Fibroblast of the aortic adventitia (primary cell): ENCODE measurements at places on chromosomes 7 and 10. TPM values are rescaled to one million over a fixed set of nuclear protein-coding genes. Genes with fewer than 3 reads are reported as not detected.

AGBL3 gene
- total RNA-seq, result 0.41 and 2.9 TPM in 2 replicates

NKX1-2 gene
- not detected in 2 replicates for total RNA-seq

IGF2BP3 gene
- 2.9 and 116 TPM in 2 replicates for total RNA-seq

OR6B1 gene
- total RNA-seq, result not detected in 2 replicates

STAG3 gene
- 0.90 and 4.8 TPM in 2 replicates for total RNA-seq

IQUB gene
- total RNA-seq, result 0.81 and 2.7 TPM in 2 replicates

TMEM273 gene
- 0.57 TPM in 1 of 2 replicates, not detected in the other for total RNA-seq

SNX10 gene
- total RNA-seq, result 0.09 and 2.5 TPM in 2 replicates

- DNase-seq, result no peak
These were observed at the start of gene ADCK2 for GRCh38 chr7:140672382-140673062. Gene ADCK2, plus strand, starts transcription at chr7:140672945. Its CDS starts 386 bp downstream, at chr7:140673331.

GRCh38 chr10:96991313-96991841 is 159.3 kb downstream of the LCOR start:
- DNase-seq, result peak; percentile 71

GRCh38 chr10:5547931-5548660 is 23.3 kb downstream of the CALML3 start:
- DNase-seq, result peak; percentile 49

DNA sequence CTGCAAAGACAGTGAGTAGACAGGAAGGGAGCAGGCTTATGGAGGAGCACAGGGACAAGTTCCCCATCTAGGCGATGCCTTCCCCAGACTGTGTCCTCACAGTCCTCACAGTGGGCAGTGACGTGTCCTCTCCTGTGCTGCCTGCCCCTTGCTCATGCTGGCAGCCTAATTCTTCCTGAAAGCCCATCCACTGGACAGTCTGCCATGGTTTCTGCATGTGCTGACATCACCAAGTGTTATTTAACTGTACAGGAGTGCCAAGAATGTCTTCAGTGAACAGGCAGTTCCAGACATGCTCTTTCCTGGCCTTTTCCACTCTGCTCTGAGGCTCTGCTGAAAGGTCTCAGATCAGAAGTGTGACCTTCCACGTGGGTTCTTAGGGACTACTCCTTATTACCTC is 54.1 kb downstream of the ZNF248 start:
- no peak for DNase-seq

- DNase-seq, result peak; percentile 34
These were observed 119.5 kb upstream of the PRSS1 start for GRCh38 chr7:142629588-142630260.

- peak; percentile 82 for DNase-seq
These were observed 11.9 kb upstream of the OR6V1 start for GRCh38 chr7:143040209-143040715.

DNA sequence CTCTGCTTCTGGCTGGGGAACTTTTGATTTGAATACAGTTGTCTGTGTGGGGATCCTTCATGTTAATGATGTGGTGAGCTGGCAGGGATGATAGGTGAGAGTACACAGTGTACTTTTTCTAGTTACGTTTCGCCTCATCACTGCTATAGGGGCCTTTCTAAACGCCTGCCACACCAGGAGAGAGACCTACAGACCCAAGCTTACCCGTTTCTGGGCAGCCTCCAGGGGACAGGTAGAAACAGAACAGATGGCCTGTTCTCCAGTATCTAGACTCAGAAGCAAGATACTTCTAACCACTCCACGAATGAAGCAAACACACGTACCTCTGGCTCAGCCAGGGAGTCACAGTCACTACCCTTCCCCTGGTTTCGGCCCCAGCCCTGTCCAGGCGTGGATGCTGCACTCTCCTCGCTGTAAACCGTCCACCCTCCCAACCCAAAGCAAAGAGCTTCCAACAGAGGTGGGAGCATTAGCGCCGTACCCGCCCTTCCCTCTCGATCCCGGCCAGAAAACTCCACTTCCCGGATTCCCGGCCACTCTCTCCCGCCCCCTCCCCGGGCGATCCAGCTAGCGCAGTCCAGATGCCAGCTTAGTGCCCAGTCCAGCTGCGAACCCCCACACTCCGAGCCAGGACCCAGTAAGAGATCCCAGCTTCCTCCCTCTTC is 1.2 kb downstream of the CCDC6 start:
- peak; percentile 27 for DNase-seq

- DNase-seq, result no peak
These were observed 32.6 kb upstream of the AGMO start for GRCh38 chr7:15594461-15594860.

DNA sequence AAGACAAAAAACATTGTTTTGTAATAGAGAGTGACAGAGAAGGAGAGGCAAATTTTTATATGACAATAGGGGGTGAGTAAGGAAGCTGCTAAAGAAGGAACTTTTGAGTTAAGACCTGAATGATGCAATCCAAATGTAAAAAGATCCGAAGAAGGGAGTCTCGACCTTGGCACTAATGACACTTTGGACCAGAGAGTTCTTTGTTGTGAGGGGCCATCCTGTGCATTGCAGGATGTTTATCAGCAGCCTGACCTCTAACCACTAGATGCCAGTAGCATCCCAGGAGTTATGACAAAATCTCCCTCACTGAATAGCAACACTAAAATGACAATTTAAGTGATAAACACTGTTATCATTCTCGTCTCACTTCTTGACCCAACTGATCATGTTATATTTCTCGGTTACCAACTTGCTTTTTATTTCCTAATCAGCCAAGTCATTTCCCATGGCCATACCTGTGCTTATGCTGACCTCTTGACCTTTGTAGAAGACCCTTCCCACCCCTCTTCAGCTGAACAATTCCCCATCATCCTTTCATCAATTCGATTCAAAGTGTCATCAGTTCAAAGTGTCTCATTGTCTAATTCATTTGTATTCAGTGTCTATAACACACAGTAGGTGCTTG is 30.0 kb downstream of the DGKI start:
- DNase-seq, result peak; percentile 66

- DNase-seq, result no peak
These were observed 297.3 kb upstream of the COBL start for GRCh38 chr7:51613911-51614357.

GRCh38 chr10:6787091-6787490 is 207.0 kb upstream of the PRKCQ start:
- DNase-seq, result no peak

DNA sequence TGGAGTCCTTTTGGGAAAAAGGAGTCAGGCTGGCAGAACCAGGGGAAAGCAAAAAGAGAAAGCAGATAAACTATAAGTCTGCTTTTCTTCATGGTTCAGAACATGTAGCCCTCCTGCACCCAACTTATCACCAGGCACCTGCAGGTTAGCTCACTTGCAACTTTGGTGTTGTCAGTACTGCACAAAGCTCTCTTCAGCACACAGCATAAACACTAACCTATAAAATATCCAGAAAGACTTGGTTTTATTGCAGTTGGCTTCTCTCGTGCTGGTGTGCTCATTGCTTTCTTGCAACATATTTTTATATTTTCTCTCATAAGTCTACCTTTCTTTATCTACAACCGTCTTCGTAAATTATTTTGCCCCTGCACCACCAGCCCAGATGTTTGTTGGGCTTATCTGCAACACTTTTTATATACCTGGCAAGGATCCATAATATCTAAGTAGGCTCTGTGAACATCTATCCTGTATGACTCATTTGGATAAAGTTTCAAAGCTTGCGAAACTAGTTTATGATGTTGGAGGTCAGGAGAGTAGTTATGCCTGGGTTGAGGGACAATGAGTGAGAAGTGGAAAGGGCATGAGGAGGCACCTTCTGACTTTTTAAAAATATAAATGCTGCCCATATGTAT is 164.6 kb downstream of the ANKRD30A start:
- no peak for DNase-seq

- no peak for DNase-seq
These were observed 102.0 kb downstream of the HIF1AN start for GRCh38 chr10:100637785-100638184.

DNA sequence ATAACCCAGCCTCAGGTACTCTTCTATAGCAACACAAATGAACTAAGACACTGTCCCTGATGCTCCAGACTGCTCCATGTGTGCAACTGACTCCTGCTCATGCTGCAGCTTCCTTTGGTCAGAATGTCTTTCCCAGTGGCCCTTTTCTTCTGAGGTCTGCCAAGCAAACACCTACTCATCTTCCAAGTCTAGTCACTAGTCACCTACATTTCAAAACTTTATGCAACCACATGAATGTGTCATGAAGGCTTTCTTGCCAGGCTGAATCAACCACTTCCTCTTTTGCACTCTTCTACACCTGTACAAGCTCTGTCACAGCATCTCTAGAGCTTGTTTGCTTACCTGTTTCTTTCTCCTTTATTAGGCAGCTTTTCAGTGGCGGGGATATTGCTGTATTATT is 75.8 kb downstream of the LSMEM1 start:
- no peak for DNase-seq

GRCh38 chr10:32376097-32376496 is 29.1 kb upstream of the EPC1 start:
- DNase-seq, result no peak

GRCh38 chr10:14691359-14691758 is 83.3 kb downstream of the FAM107B start:
- DNase-seq, result no peak

DNA sequence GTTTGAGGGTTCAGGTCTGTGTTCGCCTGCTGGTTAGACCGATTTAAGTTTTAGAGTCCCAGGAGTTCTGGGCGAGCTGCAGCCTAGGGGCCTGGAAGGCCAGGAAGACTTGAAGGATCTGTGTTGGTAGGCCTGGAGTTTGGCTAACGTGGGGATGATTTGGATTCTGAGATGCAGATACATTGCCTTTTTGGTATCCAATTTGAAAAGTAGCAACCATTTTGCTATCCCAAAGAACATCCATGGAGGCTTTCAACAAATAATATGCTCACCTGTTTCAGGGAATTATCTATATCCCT is 433 bp upstream of the TRIM4 start:
- no peak for DNase-seq

DNA sequence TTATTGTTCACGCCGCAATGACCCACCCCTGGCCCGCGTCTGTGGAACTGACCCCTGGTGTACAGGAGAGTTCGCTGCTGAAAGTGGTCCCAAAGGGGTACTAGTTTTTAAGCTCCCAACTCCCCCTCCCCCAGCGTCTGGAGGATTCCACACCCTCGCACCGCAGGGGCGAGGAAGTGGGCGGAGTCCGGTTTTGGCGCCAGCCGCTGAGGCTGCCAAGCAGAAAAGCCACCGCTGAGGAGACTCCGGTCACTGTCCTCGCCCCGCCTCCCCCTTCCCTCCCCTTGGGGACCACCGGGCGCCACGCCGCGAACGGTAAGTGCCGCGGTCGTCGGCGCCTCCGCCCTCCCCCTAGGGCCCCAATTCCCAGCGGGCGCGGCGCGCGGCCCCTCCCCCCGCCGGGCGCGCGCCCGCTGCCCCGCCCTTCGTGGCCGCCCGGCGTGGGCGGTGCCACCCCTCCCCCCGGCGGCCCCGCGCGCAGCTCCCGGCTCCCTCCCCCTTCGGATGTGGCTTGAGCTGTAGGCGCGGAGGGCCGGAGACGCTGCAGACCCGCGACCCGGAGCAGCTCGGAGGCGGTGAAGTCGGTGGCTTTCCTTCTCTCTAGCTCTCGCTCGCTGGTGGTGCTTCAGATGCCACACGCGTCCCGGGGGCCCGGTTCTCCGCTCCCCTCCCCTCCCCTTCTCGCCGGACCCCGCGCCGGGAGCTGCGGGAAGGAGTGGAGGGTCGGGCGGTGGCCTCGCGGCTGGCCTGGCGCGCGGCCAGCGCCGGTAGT is at the start of gene CBX3:
Gene CBX3, plus strand, starts transcription at position 499 of the 772 bp plus-strand sequence. CDS start 1,254 bp downstream, outside the sequence.
- DNase-seq, result peak; percentile 63

DNA sequence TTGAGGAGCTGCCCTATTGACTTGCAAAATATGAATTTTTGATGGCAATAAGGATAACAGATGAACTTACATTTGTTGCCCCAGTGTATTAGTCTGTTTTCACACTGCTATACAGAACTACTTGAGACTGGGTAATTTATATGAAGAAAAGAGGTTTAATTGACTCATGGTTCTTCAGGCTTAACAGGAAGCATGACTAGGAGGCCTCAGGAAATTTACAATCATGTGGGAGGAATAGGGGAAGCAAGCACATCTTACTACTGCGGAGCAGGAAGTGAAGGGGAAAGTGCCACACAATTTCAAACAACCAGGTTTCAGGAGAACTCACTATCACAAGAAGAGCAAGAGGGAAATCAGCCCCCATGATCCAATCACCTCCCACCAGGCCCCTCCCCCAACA is 57.9 kb downstream of the ZNF22 start:
- DNase-seq, result no peak

GRCh38 chr7:107173691-107174406 is 5.0 kb downstream of the HBP1 start:
- no peak for DNase-seq
